NCI-H2227 treated with DMSO at 0.1 percent for 48 hours (cell line): ENCODE measurements at places on chromosomes 6 and 20.

DNA sequence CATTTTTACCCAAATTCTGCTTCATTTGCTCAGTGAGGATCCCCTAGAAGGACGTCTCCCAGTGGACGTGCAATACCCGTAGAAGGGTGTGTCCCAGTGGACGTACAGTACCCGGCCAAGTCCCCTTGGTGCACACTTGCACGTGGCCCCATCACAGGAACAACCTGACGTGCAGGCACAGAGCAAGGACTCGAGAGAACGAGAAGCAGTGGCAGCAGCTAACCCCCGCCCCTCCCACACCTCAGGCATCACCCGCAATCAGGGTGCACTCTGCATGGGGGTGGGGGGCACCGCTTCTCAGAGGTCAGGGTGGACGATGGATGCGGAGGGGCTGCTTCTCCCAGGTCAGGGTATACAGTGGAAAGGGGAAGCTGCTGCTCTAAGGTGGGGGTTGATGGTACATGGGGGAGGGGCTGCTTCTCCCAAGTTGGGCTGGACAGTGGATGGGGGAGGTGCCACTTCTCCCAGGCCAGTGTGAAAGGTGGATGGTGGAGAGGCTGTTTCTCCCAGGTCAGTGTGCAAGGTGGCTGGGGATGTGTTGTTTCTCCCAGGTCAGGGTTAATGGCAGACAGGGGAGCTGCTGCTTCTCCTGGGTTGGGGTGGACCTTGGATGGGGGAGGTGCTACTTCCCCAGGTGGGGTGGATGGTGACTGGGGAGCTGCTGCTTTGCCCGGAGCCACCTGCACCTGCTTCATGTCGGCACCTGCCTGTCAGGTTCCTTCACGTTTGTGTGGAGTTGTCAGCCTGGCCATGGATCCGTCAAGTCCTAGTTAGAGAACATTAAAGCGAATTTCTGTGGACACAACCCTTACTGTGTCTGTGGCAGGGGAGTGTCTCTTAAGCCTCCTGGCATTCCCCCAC lies 1.0 kb upstream of the THBS2 start:
- DNase-seq = no peak

DNA sequence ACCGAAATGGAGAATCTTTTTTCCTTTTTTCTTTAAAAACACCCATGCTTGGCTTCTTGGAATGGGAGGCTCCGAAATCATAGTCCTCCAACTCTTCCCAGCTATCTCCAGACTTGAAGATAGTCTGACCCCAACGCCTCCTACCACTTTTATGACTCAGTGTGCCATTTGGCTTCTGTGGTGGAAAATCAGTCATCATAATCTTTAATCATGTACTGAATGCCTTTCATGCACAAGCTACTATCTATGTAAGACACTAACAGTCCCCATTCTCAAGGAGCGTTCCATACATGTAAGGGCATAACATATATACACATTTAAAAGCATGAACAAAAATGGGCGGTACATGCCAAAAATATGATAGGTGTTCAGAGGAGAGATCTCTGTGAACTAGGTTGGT lies 44.1 kb downstream of the TMEM14B start:
- DNase-seq = no peak

GRCh38 chr6:21332077-21332476 lies 261.5 kb upstream of the SOX4 start:
- no peak for DNase-seq

- no peak for DNase-seq
These were observed 870 bp downstream of the PAK5 start for GRCh38 chr20:9838035-9838377.

GRCh38 chr6:133827766-133828165 lies 61.1 kb upstream of the TCF21 start:
- DNase-seq = no peak

- DNase-seq = no peak
These were observed 74.0 kb downstream of the ZBTB2 start for GRCh38 chr6:151317103-151317994.

DNA sequence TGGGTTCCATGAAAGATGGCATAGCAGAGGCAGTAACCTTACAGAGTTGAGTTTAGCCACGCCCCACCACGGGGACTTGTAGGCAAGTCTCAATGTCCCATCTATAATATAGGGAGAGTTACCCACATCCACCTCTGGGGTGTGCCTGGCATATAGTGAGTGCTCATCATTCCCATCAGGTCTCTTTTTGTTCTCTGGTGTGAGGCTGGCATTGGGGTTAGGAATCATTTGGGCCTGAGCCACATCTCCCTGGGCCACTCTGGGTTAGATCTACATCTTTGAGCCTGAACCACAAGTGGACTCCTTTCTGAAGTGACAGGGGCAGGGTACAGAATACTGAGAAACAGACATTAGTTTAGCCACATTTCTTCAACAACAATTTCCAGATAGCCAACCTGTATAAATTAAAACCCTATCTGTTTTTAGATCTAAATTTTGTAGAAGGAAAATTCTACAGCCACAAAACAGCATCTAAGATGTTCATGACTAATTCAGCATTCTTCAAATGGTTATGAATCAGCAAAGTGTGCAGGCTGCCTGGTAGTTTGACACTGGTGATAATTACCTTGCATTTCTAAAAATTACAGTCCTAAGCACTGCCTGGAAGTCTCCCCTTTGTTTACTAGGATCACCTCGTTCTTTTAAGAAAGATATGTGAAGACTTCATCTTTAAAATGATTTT lies 20.1 kb downstream of the RNF24 start:
- peak; percentile 17 for DNase-seq

- no peak for DNase-seq
These were observed 2.2 kb downstream of the BICRAL start for GRCh38 chr6:42783876-42784642.

DNA sequence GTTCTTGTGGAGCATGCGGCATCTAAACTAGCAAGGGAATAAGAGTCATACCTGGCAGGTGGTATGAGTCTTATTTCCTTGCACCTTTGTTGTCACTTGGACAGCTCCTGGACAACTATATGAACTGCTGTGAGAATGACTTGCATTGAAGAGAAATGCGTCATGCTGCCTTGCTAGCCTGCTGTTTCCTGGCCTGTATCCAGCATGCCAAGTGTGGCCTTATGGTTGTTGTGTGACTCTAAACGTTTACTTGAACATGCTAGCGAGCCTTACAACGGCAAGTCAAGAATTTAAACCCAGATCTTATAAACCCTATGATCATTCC lies 90.4 kb downstream of the CEP162 start:
- no peak for DNase-seq

DNA sequence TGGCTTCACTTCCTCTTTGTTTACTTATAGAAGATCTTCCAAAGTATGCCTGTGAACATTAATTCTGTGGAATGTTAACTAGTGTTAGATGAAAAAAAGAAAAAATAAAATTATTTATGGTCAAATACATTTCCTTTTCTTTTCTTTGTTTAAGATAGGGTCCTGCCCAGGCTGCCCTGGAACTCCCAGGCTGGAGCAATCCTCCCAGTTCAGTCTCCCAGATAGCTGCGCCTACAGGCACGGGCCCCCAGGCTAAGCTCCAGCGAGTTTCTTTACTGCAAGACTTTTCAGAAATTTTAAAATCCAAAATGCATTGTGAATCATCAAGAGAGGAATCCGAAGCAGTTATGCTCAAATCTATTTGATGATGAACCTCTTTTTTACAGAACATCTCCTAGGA lies 39.3 kb upstream of the IL20RA start:
- DNase-seq = no peak

GRCh38 chr6:26232306-26232939 lies 132.6 kb upstream of the BTN3A2 start:
- DNase-seq = no peak

GRCh38 chr20:50464026-50464724 lies 46.0 kb upstream of the PTPN1 start:
- DNase-seq = peak; percentile 21

DNA sequence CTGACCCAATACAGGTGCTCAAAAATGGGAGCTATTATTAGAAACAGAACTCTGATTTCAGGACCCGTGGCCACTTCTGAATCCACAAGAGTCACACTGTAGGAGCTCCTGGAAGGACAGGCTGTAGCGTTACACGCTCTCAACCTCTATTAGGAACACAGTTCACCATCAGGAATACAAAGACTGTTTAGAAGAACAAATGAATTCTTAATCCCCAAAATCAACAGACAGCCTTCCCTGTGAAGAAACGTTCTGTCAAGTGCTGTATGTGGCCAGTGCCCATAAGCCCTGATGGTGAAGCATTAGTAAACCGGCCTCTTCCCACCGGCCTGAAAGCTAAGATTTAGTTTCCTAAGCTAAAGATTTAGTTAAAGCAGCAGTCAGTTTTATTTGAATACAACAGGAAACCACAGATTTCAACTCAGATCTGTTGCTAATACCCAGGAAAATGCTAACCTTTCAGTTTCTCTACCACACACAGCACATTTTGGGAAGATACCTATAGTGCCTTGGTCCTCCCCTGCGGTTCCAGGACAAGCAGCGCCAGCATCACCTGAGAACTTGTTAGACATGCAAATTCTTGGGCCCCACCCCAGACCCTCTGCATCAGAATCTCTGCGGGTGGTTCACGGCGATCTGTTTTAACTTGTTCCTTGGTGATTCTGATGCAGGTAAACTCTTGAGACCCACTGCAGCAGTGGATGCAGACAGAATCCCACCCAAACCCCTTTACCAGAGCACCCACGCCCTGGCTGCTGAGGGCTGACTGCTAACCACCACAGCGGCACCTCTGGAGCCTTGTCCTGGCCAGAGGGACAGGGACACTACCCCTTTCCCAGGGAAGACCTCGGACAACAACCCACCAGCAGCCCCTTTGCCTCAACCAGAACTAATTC lies 33.4 kb downstream of the MTRES1 start:
- no peak for DNase-seq

- no peak for DNase-seq
These were observed 221.7 kb downstream of the ARHGAP18 start for GRCh38 chr6:129488313-129488712.

DNA sequence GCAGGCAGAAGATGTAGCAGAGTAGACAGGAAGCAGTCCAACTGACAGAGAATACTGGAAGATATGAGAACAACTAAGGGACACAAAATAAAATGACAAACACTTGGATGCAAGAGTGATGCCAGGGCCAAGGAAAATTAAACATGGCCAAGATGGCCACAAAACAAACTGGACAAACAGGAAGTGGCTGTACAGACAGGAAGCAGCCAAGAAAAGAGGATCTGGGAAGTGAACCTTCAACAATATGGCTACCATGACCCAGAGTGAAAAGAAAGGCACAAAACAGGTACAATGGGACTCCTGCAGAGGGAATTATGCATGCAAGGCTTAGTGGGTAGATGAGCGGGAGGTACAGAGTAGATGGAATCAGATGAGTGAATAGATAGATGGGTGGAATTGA lies 29.1 kb downstream of the HLA-DPB1 start:
- DNase-seq = no peak

DNA sequence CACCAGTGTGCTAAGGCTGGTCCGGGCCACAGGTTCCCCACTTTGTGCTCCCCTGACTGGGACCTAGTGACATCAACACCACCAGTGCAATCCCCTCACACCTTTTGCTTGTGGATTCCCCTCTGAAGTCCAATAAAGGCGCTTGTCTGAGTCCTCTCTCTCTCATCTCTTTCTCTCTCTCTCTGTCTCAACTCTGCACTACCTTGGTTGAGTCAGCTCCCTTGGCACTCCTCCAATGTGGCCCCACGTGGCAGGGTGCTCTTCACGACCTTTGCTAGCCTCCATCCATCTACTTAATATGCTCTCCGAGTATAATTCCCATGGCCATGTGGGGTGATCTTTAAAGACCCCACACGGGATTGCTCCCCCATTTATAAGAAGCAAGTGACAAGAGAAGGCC lies 385.0 kb downstream of the CD83 start:
- DNase-seq = no peak

GRCh38 chr6:18551228-18551627 lies 164.1 kb downstream of the RNF144B start:
- DNase-seq = no peak

DNA sequence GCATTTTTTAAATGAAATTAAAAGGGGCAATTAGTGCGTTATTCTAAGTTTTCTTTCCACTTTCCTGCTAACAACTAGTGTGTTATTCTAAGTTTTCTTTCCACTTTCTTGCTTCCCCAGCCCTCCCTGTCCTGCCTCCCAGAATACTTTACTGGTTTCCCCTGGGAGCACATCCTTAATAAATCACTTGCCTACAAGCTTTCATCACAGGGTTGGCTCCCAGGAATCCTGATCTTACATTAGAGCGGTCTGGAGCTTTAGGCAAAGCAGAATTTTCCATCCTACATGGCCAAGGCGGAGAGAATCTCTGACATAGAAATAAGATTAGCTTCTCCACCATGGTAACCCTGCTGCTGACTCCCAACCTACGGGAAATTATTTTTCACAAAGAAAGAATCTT lies 150.4 kb downstream of the BFSP1 start:
- DNase-seq = no peak

DNA sequence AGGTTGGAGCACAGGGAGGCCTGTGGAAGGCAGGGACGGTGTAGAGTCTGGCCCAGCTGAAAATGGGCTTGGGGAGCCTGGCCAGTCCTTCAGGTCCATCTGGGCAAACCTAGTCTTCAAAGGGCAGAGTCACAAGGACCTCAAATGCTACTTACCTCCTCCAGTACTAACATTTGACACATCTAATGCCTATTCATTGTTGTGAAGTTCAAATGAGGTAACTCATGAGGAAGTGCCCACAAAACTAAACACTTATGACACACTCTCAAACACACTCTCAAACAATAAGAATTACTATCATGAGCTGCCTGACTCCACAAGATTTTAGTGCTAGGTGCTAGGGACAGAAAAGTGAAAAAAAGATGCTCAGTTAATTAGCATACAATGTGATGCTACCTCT lies 27.1 kb downstream of the DAAM2 start:
- no peak for DNase-seq

GRCh38 chr6:38150681-38151296 lies 331.3 kb downstream of the ZFAND3 start:
- no peak for DNase-seq

GRCh38 chr20:24305371-24305770 lies 164.1 kb upstream of the SYNDIG1 start:
- no peak for DNase-seq

DNA sequence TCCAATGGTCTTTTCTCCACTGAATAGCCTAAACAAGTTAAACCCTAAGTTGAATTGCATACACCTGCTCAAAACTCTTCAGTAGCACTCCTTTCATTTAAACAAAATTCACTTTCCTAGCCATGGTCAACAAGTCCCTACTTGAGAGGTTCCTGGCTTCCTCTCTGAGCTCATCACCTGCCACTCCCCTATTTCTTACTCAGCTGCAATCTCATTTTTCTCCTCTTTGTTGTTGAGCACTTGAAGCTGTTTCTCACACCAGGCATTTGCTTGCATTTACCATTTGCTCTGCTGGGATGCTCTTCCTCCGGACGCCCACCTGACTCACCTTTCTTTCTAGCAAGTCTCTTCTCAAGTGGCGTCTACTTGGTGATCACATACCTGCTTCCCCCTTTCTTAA lies 38.5 kb downstream of the EDN1 start:
- no peak for DNase-seq

GRCh38 chr20:59709636-59710035 lies 105.3 kb downstream of the PHACTR3 start:
- DNase-seq = no peak

GRCh38 chr6:142331601-142332000 lies 29.8 kb downstream of the ADGRG6 start:
- no peak for DNase-seq
